ENCODE measurements at places on chromosomes 3 and 15. TPM values are rescaled to one million over a fixed set of nuclear protein-coding genes. Genes with fewer than 3 reads are reported as not detected.

- DNase-seq = no peak
These were observed 38.2 kb upstream of the UBE2E1 start for GRCh38 chr3:23767546-23767945.

- no peak for DNase-seq
These were observed 53.8 kb downstream of the WDR76 start for GRCh38 chr15:43880406-43881194.

GRCh38 chr15:83380682-83381081 lies 66.5 kb upstream of the SH3GL3 start:
- no peak for DNase-seq

- DNase-seq = no peak
These were observed 1.5 kb upstream of the TM4SF19 start for GRCh38 chr3:196339493-196340254.

- no peak for DNase-seq
These were observed 588.0 kb upstream of the CCDC54 start for GRCh38 chr3:106789276-106789675.

GRCh38 chr3:9765865-9766264 lies 3.9 kb downstream of the CAMK1 start:
- DNase-seq = no peak

- no peak for DNase-seq
These were observed 13.0 kb upstream of the MAPK6 start for GRCh38 chr15:52005748-52006701.

- no peak for DNase-seq
These were observed 145.8 kb downstream of the CBLB start for GRCh38 chr3:105722943-105723556.

DNA sequence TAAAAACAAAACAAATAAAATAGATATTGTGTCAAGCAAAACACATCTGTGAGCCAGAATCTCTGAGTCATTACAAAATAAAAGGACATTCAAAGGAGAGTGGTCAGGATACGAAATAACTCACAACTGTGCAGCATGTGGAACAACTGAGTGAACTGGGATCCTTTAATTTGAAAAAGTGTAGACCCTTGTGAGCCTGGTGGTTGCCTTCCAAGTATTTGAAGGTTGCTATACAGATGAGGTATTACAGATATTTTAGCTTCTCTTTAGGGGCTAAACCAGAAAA lies 26.7 kb downstream of the KCNMB2 start:
- no peak for DNase-seq

- no peak for DNase-seq
These were observed 442.8 kb upstream of the ARRDC4 start for GRCh38 chr15:97517737-97518136.

CHCHD6 gene
- total RNA-seq = 19.3 TPM

SLC22A14 gene
- not detected for total RNA-seq
